ENCODE measurements at places on chromosomes 7 and 10.

DNA sequence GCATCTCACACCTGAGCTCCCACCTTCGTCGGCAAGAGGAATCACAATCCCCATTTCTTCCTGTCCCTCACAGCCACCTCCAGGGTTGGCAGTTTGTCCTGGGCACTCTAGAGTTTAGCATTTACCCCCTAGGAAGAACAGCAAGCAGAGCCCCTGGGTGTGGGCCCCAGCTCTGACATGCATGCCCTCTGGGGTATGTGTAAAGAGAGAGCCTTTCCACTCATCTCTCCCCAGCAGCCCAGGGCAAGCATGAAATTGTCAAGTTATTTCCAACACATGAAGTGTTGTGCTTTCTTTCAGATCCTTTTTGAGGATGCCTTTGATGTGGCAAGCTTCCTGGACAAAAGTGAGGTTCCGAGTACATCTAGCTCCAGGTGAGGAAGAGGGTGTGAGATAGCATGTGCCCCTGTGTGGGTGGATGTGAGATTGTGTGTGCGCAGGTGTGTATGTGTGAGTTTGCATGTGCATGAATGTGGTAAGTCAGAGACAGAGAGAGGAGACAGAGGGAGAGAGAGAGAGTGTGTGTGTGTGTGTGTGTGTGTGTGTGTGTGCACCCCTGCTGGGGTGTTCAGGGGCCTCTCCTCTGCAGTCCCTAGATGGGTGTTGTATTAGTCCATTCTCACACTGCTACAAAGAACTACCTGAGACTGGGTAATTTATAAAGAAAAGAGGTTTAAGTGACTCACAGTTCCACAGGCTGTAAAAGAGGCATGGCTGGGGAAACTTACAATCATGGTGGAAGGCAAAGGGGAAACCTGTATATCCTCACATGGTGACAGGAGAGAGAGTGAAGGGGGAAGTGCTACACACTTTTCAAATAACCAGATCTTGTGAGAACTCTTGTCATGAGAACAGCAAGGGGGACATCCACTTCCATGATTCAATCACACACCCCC is 18.1 kb downstream of the STRA8 start:
- DNase-seq, result peak; percentile 61

DNA sequence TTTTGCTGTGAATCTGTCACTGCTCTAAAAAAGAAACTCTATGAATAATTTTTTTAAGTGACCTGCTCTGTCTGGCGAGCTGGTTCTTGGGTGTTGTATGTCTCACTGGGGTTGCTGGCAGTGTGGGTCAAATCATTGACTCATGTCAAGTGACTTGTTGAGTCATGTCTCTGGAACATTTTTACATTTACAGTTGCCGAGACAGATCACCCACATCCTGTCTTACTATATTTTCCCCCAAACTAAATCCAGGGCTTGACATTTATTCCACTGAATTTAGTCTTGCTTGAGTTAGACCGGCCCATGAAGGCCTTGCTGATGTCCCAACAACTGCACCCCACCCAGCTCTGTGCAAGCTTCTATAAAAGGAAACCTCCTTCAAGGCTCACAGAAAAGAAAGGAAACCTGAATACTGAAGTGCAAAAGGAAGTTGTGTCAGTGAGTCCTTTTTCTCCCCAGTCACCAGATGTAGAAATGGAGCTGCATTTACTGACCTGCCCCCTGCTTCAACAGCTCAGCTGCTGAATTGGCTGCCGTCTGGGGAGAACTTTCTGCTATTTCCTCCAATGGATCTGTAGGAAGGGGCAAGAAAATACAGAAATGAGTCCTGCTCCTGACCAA is 290.3 kb downstream of the TNS3 start:
- DNase-seq, result peak; percentile 97

DNA sequence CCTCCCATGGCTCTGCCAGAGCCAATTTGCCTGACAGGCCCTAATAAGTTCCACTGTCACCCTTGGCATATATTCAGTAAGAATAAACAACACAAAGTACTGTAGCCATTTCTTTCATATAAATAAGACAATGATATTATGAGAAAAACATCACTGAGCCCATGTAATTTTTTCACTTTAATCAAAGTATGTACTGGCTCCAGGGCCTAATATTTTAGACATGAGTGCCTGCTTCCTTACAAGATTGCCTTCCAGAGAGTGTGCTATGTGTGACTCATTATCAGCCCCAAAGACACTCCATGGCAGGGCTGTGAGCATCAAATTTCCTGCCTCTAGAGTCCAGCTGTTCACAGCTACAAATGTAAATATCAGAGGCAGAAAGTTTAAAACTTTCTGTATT is 297.6 kb downstream of the LHFPL3 start:
- DNase-seq, result no peak

- no peak for DNase-seq
These were observed 369.2 kb upstream of the KLF6 start for GRCh38 chr10:4154191-4154715.

GRCh38 chr10:45461034-45461433 is 87.0 kb downstream of the ALOX5 start:
- DNase-seq, result peak; percentile 92

DNA sequence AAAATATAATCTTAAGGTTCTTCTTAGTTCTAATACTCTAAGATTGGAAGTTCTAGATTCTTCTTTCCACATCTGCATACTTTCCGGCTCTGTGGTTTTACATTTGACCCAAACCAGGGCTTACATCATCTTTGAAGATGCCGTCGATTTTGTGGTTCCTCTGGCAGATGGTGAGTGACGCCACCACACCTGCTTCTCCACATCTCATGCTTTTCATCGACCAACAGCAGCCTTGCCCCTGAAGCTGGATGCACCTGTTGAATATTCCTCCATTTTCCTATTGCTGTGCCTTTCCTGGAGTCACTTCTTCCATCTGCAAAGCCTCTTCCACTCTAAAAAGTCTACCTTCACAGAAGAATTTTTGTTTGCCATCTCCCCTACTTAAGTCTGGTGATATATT is 121.3 kb downstream of the PRKCQ start:
- no peak for DNase-seq

DNA sequence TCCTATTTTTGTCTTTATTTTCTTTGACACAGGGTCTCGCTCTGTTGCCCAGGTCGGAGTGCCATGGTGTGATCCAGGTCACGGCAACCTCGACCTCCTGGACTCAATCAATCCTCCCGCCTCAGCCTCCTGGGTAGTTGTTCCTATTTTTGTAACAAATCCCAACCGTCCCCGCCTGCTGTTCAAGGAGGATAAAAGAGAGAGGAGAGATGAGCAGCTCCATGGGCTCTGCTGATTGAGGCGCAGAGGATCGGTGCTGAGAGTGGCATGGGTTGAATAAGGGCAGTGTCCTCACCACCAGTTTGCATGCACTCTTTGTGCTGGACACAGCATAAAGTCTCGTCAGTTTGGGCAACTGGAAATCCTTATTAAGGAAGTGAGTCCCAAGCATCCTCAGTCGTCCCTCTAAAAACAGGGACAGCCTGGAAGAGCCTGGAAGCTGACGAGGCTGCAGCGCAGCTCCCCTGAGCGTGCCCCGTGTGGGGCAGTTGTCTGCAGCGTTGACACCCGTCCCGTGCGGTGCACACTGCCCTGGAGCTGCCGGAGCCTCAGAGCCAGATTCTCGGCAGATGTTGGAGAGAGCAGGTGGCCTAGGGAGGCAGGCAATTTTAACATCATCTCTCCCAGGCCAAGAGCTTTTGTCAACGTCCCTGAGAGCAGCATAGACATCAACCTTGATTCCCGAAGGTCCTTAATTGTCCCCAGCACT is 404.2 kb upstream of the RNF32 start:
- no peak for DNase-seq

Data from suppressor macrophage treated with lipopolysaccharide for 1 hour (primary cell).